NCI-H2171 treated with DMSO at 0.1 percent for 48 hours (cell line): ENCODE measurements at places on chromosomes 16 and 17.

DNA sequence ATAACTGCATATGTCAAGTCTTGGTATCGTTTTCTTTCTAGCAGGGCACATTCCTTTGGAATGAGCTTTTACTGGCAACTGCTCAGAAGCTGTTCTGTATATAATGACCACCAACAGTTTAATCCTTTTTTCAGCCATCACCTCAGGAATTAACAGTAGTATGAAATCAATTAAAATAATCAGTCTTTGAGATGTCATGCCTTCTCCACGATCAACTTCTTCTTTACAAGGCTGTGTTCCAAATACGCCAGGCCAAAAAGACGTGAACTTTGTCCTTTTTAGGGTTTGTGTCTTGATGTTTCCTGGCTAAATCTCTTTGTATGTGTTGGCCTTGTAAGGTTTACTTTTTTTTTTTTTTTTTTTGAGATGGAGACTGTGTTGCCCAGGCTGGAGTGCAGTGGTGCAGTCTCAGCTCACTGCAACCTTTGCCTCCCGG lies 54.9 kb downstream of the ABCC1 start:
- DNase-seq = no peak

DNA sequence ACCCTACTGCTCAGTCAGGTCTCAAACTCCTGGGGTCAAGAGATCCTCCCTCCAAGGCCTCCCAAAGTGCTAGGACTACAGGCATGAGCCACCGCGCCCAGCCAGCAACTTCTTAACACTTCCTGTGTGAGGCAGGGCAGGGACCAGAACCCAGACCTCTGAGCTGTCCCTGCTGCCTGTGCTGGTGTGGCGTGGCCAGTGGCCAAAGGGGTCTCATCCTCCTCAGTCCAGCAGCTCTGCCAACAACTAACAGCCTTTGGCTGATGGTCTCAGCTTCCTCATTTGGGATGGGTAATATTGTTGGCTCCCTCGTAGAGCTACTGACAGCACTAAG lies 1.4 kb upstream of the LLGL1 start:
- no peak for DNase-seq

DNA sequence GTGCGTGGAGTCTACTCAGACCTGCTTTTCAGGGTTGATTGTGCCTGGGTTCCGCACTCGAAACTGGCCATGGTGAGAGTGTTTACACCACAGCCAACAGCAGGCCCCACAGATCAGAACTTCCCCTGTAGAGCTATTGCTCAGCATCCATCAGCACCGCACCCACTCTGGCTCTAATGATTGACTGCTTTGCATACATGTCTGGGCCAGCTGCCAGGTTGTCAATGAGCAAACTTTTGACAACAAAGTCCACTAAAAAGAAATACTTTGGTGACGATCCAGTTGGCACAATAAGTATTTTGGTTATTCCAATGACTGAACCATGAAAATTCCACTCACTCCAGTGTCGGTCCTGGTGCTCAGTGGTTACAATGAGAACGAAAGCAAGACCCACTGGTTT lies 190.7 kb downstream of the FOXL1 start:
- no peak for DNase-seq

GRCh38 chr17:78176548-78177025 lies 8.2 kb downstream of the SYNGR2 start:
- no peak for DNase-seq

DNA sequence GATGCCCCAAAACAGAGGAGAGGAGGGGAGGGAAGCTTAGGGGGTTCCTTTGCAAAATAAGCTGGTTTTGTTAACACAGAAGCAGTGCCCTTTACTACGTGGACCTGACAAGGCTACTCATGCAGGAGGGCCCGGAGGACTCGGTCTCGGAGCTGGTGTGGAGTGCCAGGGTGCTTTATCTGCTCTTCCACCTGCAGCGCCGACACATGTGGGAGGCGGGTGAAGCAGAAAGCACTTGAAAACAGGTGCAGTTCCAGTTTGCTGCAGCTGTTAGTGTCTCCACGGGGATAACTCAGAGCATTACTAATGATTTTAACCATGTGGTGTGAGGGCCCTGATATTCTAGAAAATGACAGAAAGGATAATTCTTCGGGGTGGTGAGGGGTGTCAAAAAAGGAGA lies 35.0 kb upstream of the MNT start:
- peak; percentile 78 for DNase-seq

GRCh38 chr17:79985943-79986391 lies 49.7 kb downstream of the TBC1D16 start:
- DNase-seq = peak; percentile 29

DNA sequence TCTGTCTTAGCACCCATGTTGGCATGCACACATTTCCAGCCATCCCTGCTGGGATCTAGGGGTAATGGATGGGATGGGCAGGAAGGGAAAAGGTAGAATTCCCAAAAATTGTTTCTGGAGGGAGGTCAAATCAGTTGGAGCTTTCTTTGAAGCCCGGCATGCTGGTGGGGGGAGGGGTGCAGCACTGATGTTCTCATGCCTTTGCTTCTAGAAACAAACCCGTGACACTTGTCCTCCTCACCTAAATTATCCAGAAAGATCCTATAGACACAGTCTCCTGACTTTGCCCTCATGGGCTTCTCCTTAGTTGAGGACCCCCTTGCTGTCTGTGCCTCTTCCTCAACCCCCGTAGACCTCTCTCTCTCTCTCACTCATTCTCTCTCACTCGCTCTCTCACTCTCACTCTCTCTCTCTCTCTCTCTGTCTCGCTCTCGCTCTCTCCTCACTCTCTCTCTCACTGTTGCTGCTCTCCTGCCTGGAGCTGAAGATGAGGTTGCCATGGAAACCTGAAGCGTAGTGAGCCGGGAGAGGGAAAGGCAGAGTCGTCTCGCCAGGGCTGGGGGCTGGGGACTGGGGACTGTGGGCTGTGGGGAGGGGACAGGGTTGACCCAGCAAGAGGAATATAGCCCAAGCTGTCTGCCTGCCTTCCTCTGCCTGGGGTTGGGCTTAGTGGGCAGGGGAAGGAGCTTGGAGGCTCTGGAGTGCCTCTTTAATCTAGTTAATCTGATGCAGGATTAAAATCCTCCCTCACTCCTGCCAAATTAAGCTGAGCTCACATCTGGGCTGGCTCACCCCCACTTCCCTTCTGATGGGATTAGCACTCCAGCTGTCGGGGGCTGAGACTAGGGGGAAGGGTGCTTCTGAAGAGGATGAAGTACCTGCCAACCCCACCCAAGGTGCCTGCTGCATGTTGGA lies 16.1 kb downstream of the LASP1 start:
- DNase-seq = no peak

GRCh38 chr17:34763728-34764665 lies 184.6 kb downstream of the TMEM132E start:
- DNase-seq = no peak

GRCh38 chr17:4342535-4342934 lies 23.9 kb downstream of the UBE2G1 start:
- no peak for DNase-seq

- DNase-seq = no peak
Observed at GRCh38 chr16:87535855-87536794, 43.3 kb upstream of the ZCCHC14 start.

DNA sequence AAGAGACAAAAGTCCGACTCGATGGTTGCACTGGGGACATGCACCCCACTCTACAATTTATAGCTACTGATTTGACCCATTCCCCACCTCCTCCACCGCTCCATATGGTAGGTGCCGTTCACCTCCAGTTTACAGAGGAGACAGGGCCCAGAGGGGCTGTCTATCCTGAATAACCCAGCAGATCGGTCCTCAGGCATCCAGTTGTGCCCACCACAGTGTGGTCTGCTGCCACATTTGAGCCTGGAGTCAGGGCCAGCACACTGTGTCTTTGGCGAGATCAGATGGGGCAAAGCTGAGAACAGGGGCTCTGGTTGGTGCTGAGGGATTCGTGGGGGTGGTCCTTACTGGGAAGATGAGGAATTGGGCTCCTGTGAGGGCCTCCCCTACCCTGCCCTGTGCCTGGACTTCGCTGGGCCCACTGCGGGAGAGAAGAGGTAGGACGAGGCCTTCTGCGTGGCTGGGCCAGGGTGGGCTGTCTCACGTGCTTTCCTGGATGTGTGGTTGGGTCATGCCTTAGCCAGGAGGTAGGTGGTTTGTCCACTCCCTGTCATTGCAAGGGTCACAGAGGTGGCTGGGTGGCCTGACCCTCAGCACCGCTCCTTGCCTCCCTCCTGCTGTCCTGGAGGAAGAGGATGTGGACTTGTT lies 2.8 kb downstream of the ADCY7 start:
- no peak for DNase-seq

- DNase-seq = no peak
Observed at GRCh38 chr17:65324611-65325342, 187.6 kb downstream of the RGS9 start.

DNA sequence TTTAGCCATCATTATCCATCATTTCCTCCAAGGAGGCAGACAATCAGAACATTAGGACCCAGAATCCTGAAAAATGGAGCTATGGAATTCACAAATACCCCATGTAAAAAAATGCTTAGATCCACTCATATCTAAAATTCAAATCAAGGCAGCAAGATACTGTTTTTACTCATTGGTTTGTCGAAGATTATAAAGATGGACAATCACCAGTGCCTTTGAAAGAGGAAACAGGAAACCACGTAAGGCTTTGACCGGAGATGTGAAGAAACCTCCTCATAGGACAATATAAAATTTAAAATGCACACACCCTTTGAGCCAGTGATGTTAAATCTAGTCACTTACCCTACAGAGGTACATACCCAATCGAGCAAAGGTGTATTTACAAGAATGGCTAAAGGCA lies 130.0 kb downstream of the XYLT1 start:
- no peak for DNase-seq

DNA sequence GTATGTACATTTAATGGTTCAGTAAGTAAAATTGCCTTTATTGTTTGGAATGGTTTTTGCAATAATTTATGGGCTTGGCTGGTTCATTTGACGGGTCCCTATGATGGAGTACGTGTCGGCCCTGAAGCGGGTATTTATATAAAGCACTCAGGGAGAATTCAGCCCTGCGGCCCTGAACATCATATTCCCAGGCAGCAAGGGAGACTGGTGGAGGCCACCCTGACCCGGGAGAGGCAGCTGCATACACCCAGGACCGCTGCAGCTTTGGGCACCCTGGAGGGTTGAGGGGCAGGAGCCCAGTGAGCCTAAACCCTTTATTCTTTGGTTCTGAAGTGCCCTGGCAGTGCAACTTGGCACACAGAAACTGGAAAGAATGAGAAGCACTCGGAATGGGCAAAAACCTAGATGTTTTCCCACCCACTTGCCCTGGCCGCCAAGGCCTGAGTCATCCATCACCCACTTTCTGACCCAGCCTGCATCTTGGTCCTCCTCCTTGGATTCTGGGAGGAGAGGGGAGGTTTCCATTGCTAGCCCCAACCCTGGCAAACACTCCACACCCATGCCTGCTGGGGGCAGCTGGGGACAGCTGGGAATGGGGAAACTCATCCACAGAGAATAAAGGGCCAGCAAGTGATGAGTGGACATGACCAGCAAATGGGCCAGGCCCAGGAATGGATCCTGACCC lies 162.2 kb upstream of the TNRC6C start:
- DNase-seq = no peak

- no peak for DNase-seq
Observed at GRCh38 chr16:62135911-62136310, 99.7 kb upstream of the CDH8 start.

DNA sequence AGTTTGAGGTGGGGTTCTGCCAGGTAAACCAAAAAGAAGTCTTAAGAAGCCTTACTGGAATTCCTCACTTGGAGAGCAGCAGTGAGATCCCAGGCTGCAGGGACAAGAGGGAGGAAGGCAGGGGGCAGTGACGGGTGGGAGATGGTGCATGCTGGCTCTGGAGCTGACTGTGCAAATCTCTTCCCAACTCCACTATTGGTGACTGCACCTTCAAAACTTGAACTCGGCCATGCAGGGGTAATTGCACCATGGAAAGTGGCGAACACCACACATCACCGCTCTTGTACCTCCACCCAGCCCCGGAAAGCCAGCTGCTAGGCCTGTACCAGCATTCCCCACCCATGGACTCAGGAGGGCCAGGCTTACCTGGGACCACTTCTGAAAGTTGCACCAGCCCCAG lies 51.4 kb upstream of the CDR2 start:
- no peak for DNase-seq

- DNase-seq = no peak
Observed at GRCh38 chr17:28899212-28899815, 1.8 kb upstream of the FLOT2 start.

DNA sequence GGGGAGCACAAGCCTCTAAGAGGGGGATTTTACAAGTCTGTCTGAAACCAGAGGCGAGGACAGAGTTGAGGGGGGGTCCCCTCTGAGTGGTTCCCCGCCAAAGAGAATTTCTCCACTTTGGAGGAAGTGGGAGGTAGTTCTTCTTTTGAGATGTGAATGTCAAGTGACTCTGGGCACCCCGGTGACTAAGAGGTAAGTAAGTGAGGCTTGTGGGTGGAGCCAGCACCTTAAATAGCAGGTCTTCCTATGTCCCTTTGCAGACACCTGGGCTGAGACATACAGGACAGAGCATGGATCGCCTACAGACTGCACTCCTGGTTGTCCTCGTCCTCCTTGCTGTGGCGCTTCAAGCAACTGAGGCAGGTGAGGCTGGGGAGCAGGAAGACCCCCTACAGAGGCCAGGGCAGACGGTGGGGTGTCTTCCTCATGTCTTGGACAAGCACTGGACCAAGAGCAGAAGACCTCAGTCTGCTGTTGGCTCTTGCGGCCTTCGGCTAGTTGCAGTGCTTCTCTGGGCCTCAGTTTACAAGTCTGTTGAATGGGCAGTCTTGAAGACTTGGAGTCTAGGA lies at the start of gene CCL22:
CCL22 (plus strand) TSS at position 257 of the 569 bp plus-strand sequence; CDS start at position 291, 34 bp downstream.
- DNase-seq = no peak

GRCh38 chr17:66466840-66467367 lies 164.5 kb downstream of the PRKCA start:
- no peak for DNase-seq

DNA sequence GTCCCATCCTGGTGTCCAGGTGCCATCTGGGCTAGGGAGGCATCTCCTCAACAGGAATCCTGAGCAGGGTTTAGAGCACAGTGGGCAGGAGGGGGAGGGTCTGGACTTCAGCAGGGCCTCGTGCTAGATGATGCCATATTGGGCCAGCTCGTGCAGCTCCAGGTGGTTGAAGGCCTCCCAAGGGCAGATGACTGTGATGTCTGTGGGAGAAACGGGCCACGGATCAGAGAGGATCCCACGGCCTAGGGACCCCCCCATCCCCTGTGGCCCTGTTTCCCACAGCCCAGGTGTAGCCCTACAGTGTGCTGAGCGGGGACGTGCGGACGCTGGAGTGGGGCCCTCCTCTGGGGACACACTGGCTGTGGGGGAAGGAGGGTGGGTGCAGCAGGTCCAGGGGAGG lies 5.4 kb downstream of the PDE6G start:
- no peak for DNase-seq

GRCh38 chr17:13600475-13601321 lies 1.0 kb downstream of the HS3ST3A1 start:
- no peak for DNase-seq

GRCh38 chr16:3821184-3821583 lies 59.3 kb downstream of the CREBBP start:
- DNase-seq = no peak

GRCh38 chr16:63612462-63613227 lies 1509.2 kb downstream of the CDH11 start:
- no peak for DNase-seq
